A549 (cell line): ENCODE measurements at places on chromosomes 16 and 17. TPM values are rescaled to one million over a fixed set of nuclear protein-coding genes. Genes with fewer than 3 reads are reported as not detected.

The PIRT gene
- not detected in 3 replicates for polyA plus RNA-seq

The MYH3 gene
- 2.1 to 2.6 TPM (median 2.2 TPM) in 3 replicates for polyA plus RNA-seq

The CLEC10A gene
- not detected in 3 replicates for polyA plus RNA-seq

The KRT32 gene
- not detected in 3 replicates for polyA plus RNA-seq

The ASIC2 gene
- polyA plus RNA-seq: 1.5 to 1.9 TPM (median 1.6 TPM) in 3 replicates

The ADAD2 gene
- polyA plus RNA-seq: not detected in 3 replicates

The CDK3 gene
- 4.7 to 5.2 TPM (median 5.1 TPM) in 3 replicates for polyA plus RNA-seq

The MARF1 gene
- polyA plus RNA-seq: 10.6 to 12.4 TPM (median 11.6 TPM) in 3 replicates

The KRTAP9-2 gene
- polyA plus RNA-seq: not detected in 3 replicates

The SCN4A gene
- polyA plus RNA-seq: 0.03 to 0.08 TPM (median 0.03 TPM) in 3 replicates

The KRT17 gene
- polyA plus RNA-seq: 0.43 to 0.57 TPM (median 0.56 TPM) in 3 replicates

The GLIS2 gene
- polyA plus RNA-seq: 15.8 to 19.5 TPM (median 16.3 TPM) in 3 replicates

The RPL26 gene
- 5,521 to 6,159 TPM (median 5,591 TPM) in 3 replicates for polyA plus RNA-seq

The EXOC3L1 gene
- not detected in 3 replicates for polyA plus RNA-seq

The SOST gene
- polyA plus RNA-seq: 0.05 to 0.07 TPM (median 0.05 TPM) in 3 replicates

- DNase-seq: no peak
These were observed 22.4 kb downstream of the KDM8 start for GRCh38 chr16:27225536-27226360.

DNA sequence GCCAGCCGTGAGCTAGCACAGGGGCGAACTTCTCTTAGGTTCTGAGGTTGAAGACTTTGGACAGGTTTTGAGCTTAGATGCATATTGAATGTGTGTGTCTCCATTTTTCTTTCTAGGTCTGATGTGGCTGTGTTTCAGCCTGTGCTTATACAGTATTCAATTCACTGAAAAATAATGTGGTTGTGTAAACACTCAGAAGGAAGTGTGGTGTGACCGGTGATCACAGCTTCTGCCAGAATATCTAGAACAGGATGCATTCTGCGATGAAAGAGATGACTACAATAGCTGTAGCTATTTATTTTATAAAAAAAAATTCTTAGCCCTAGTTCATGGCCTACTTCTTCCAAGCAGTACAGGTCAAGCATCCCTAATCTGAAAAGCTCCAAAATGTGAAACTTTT lies 64.4 kb downstream of the MAP2K6 start:
- DNase-seq: no peak

GRCh38 chr16:86431540-86431939 lies 78.8 kb upstream of the FOXF1 start:
- DNase-seq: no peak

DNA sequence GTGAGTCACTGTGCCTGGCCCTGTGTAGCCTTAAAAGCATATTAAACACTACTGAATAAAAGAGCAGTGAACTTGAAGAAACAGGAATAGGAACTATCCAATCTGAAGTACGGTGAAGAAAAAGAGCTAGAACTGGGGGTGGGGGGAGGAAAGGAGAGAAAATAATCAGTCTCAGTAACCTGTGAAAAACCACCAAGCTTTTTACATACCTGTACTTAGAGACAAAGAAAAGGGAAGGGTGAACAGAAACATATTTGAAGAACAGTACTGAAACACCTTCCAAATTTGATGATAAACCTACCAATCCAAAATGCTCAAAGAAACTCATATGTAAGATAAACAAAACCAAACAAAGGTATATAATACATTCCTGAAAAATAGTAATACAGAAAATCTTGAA lies 77.5 kb downstream of the USP32 start:
- DNase-seq: no peak

DNA sequence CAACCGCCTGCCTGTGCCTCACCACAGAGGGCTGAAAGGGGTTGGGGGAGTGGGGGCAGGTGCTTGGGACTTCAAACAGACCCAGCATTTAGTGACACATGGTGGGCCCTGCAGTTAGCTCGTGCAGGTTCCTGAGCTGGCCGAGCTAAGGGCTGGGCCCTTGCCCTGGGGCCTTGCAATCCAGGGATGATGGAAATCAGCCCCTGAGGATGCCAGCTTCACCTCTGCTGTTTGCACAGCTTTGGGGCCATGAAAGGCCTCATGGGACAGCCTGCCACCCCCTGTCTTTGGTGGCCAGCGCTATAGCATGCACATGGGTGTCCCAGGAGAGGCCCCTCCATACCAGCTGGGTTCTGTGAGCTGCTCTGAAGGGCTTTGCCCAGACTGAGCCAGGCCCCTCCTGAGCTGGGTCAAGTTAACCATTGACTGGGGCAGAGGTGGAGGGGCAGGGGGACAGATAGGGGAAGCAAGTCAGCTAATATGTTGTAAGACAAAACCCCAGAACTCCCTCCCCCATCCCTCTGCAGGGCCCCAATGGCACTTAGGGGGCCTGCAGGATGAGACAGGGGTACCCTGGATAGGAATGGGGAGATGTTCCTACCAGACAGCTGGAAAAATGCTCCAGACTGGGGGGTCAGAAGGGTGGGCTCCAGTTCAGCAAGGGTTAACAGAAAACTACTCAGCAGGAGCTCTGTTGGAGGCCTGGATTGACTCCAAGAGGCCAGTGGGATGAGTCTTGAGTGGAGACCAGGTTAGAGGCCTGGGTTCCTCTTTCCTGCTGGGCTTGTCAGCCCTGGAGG lies 692 bp downstream of the PRR15L start:
- no peak for DNase-seq

GRCh38 chr17:14454746-14455145 lies 153.9 kb downstream of the HS3ST3B1 start:
- no peak for DNase-seq

GRCh38 chr17:32323046-32323445 lies 18.9 kb downstream of the C17orf75 start:
- no peak for DNase-seq

DNA sequence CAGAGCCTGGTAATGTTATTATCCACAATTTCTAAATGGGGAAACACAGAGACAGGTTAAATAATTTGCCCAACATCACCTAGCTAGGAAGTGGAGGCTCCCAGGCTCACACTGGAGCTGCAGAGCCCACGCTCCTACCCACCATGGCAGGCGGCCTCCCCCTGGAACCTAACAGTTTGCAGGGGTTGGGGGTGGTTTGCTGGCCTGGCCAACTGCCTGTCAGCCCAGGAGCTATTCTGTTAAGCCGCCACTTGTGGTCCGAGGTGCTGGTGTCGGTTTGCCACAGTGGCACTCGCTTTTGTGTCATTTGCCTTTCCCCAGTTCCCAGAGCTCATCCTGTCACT lies 3.6 kb downstream of the PRCD start:
- no peak for DNase-seq

GRCh38 chr17:9334536-9335446 lies 240.8 kb downstream of the STX8 start:
- DNase-seq: no peak

- no peak for DNase-seq
These were observed 9.5 kb downstream of the TBX21 start for GRCh38 chr17:47742319-47743181.

- no peak for DNase-seq
These were observed 361.3 kb upstream of the SOX9 start for GRCh38 chr17:71759422-71760060.

DNA sequence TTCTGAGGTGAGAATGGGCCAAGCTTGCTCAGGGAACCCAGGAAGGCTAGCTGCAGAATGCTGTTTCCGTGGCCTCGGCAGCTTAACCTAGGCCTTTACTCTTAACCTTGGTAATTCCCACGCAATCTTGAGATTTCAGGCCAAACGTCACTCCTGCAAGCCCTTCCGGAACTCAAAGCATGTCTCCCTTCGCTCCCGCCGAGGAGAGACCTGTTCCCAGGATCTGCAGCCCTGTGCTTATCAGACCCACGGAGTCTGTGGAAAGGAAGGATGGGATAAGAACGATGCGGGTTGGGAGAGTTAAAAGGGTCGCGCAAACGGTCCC lies 524 bp upstream of the ZFP3 start:
- no peak for DNase-seq

- DNase-seq: no peak
These were observed 84.5 kb downstream of the WNT3 start for GRCh38 chr17:46733837-46734475.

- peak; percentile 91 for DNase-seq
These were observed 3.3 kb upstream of the PPP1R1B start for GRCh38 chr17:39623356-39623950.

- DNase-seq: no peak
These were observed 4.7 kb upstream of the CMTR2 start for GRCh38 chr16:71293919-71294318.

DNA sequence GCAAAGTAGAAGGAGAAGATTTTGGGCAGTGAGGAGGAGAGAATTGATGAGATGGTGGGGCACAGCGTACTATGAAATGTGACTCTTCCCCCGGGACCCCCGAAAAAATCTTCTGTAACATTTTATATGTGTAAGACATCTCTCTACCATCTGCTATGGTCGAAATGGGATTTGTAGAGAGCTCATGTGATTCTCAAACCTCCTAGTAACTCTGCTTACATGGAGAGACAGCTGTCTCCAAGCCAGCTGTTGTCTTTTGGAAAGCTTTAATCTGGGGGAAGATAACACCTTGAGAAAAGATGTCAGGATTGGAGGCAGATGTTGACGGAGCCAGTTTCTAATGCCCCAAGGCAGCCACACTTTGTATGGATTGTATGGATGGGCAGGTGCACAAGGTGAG lies 94.1 kb downstream of the PRKCB start:
- no peak for DNase-seq

DNA sequence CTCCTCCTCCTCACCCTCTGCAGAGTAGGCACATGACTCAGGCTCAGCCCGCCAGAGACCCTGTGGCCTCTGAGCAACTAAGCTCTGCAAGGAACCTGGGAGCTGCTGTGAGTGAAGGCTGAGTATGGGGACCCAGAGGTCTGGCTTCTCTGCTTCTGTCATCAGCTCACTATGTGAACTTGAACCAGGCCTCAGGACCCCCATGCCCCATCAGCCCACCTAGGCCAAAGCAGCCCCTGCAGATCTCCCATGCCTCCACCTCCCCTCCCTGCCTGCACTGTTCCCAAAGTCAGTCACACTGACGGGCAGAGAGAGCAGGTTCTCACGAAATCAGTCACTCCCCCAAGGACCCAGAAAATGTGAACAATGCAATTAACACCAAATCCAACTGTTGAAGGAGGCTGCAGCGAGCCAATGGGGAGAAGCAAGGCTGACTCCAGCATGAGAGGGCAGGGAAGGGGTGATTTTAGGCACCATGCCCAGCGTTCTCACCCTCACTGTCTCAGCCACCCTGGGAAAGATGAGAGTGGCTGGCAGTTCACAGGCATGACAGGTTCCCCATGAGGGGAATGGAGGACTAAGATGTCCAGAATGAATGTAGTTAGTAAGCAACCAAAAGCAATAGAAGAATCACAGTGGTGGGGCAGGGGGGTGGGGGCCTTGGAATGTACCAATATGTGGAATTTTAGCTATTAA lies 60.6 kb downstream of the BEAN1 start:
- no peak for DNase-seq

DNA sequence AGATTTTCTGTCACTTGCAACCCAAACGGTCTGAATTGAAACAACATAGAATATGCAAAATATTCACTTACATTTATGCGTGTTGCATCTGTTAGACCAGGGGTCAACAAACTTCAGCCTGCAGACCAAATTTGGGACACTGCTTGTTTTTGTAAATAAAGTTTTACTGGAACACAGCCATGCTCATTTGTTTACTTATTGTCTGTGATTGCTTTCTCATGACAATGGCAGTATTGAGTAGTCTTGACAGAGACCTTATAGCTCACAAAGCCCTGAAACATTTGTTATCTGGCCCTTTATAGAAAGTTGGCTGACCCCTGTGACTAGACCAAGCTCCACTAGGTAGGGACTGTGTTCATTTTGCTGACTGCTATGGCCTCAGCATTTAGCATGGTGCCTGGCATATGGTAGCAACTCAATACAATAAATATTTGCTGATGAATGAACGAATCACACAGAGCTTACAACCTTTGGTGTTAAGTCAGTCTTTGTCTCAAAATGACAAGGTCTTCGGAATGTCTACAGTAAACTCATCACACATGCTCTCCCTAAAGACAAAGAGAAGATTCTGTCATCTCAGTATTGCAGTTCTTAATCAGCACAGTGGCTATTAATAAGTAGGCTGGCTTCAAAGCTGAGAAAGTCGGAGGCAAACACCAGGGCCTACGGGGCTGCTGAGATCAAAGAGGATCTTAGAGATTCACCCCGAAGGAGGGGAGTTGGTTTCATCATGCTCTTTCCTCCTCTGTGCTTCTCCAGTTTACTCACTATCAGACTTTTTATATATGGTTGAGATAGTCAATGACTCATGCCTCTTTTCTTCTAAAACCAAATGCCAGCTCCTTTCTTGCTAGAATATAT lies 95.2 kb upstream of the AXIN2 start:
- no peak for DNase-seq

DNA sequence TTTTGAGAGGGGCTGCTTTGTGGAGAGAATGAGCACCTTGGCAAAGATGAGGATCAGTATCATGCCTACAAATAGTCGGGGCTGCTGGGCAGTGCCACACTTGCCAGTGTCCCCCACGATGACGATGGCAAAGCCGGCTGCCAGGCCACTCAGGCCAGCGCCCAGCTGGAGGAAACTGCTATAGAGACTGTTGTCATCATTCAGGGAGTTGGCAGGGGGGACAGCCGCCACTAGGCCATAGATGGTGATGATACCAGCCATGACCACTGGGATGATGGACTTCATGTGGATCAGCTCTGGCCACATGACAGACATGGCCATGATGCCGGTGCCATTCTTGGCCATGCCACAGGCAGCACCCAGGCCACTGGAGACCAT lies 23.8 kb downstream of the MINK1 start:
- no peak for DNase-seq

- no peak for DNase-seq
These were observed 96.8 kb upstream of the PSMD7 start for GRCh38 chr16:74199842-74200124.

DNA sequence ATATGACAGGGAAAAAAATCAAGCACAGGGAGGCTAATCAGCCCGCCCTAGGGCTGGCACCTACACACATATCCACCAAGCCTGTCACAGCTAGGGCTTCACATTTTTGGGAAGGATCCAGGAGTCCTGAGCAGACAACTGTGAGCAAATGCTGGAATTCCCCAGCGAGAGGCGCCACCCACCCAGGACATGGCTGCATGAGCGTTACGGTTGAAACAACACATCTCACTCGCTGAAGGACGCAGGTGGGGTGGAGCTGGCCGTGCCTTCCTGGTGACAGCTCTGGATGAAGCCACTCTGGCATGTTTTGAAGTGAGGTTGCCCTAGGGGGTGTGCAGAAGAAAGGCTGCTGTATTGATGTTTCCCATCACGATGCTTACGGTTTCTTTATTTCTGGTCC lies 315.1 kb upstream of the EEF2KMT start:
- no peak for DNase-seq

DNA sequence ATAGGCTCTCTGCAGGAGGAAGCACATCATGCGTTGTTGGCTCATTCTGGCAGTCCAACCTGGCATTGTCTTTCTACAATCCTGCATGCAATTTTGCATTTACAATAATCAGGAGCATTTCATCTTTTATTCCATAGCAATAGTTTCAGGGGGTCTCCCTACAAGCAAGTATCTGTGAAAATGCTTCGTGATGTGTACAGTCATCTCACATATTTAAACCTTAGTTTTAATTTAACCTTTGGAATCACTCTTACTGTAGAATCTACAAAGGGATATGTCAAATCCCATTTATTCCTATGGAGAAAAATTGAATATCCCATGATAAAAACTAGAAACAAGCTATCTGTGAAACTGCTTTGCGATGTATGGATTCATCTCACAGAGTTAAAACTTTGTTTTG lies 112.0 kb upstream of the WSB1 start:
- DNase-seq: no peak
